Skeletal muscle cell (primary cell): ENCODE measurements at places on chromosomes 13 and 19.

DNA sequence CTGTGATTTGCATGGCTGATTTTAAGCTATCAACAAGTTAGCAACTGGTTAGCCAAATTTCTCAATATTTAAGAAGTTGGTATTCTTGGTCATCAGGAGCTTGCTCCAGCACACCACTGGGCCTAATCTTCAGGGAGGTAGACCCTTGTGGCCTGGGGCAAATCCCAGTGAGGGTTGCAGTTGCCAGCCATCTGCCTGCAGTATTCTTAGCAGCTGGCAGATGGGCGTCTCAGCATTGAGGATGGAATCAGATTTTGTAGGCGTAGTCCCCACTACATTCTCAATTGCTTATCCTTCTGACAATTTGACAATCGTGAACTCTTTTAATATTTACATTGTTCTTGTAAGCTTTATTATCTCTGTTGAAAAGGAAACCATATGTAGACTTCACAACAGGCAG is 1266.2 kb downstream of the SLITRK5 start:
- DNase-seq: no peak

DNA sequence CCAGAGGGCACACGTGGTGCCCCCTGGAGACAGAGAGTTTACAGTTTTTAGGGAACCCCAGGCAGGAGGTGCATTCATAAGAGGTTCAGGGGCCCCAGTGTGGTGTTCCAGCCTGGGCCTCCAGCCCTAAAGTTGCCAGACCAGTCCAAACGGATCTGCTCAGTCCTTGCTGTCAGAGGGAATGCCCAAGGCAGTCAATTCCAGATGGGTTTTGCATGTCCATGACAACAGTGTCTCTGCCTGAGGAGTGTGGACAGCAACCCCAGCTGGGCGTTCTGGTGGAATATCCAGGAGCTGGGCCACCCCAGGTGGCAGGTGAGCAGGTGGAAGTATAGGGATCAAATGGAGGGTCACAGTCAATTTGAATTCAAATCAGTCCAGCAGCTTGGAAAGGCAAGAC is 25.3 kb downstream of the FBXO27 start:
- no peak for DNase-seq

- no peak for DNase-seq
These were observed at the start of gene FBXO17 for GRCh38 chr19:38975214-38975860. Gene FBXO17, minus strand, starts transcription at chr19:38975742. Its CDS starts 25,423 bp downstream, at chr19:38950319.

- DNase-seq: no peak
These were observed 295.9 kb downstream of the GPC6 start for GRCh38 chr13:93522501-93522900.

DNA sequence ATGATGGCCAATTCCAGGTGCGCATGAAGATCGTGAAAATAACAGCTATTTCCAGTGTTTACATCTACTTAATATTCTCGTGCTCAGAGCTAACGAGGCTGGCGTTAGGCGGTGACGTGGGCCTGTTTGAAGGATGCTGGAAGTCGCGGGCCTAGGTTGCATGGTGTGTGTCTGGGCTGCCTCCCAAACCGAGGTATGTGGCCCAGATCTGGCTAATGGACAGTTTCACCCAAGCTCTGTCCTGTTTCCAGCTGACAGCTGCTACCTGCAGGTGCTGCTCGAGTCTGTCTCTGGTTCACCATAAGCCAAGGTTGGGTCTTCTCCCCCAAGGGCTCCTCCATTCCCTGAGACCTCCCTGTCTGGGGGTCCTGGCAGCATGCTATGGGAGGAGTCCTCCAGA is 40.5 kb upstream of the KCTD15 start:
- no peak for DNase-seq

GRCh38 chr19:5586300-5587070 is 18.7 kb upstream of the TINCR start:
- no peak for DNase-seq

- no peak for DNase-seq
These were observed 21.9 kb upstream of the SLC35E1 start for GRCh38 chr19:16594131-16594586.

DNA sequence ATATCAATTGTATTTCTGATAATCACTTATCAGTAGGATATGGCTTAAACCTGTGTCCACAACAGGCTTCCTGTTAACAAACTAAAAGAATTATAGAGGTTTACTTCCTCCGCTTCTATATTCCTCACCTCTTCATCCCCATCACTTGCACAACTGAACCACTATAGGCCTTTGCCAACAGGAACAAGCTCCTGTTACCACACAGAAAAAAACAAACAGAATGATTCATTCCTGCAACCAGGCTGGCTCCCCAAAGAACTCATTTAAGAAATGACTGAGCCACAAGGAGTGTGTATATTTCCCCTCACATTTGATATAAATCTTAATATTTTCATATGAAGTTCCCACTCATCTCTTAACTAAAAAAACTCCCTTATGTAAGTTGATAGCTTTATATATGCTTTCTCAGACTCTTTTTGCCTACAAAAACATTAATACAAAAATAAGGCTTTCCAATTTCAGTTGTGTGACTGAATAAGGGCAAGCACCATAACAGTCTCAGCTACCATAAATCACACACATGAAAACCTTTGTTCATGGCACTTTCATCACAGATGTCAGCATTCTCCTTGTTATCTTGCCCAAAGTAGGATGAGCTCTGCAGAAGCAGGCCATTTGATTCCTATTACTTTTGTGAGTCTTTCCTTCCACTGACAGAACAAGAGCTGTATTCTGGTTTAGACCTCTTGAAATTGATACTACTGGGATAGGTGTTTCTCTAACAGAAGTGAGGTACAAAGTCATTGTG is 366.8 kb downstream of the SLITRK1 start:
- peak; percentile 65 for DNase-seq

DNA sequence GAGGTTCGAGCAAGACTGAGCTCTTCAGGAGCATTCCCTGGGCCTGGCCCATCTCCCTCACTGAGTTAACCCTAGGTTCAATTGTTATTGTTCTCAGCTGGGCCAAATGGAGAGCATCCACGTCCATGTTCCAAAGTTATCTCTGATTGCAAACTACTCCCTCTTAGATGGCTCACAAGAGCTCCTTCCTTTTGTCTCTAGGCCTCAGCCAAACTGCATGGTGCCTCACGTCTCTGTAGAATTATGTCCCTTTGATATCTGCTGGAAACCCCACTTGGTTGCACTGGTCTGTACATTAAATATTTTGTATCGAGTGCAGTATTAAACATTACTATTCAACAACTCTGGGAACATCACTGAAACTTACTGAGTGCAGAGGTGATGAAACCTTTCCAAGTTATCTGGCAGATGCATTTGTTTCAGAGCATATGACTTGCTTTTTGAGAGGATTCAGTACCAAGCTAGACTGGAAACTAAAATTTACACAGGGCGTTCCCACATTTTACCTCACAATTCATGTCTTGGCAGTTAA is 38.1 kb downstream of the DOCK9 start:
- no peak for DNase-seq

GRCh38 chr19:30670011-30670329 is 297.8 kb downstream of the ZNF536 start:
- DNase-seq: no peak

DNA sequence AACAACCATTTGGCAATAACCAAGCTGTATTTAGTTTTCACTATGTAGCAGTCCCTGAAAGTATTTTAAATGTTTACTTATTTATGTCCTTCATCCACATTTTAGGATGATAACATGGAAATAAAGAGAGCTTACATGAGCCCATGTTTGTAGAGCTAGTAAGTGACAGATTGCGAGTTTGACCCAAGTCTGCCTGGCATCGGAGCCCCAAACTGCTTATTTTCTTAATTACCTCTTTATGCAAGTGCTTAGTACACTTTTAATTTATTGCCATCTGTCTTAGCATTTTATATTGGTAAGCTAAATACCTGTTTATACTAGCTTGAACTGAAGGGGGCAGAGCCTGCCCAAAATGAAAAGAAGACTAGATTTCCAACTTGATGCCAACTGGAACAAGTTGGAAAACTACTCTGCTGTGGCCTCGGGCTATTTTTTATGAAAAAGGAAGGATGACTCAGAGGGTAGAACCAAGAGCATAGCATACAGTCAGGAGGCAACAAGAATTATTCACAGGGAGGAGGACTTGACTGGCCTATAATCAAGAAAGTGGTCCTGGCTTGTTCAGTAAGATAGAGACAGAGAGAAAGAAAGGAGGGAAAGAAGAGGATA is 150.2 kb downstream of the NDFIP2 start:
- DNase-seq: peak; percentile 41

DNA sequence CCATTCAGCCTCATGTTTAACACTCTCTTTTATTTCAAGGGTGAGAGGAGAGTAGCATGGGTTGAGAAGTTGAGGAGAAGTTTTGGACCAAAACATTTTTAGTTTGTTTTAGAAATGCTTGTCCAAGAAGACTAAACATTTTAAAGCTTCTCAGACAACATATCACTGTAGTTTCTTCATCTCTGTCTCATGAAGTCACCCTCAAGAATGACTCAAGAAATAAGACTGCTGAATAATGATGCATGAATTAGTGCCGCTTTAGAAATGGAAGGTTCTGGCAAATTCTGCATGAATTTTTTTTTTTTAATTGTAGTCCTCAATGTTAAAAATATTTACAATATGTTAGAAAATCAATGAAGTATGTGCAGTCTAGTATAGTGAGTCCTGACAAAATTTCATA is 422.7 kb upstream of the ARGLU1 start:
- DNase-seq: no peak
